ENCODE measurements at places on chromosomes 4 and X. TPM values are rescaled to one million over a fixed set of nuclear protein-coding genes. Genes with fewer than 3 reads are reported as not detected.

The HNRNPD gene
- 20.2 TPM for total RNA-seq

The FOXP3 gene
- total RNA-seq = not detected

The SPANXB1 gene
- not detected for total RNA-seq

The NPNT gene
- total RNA-seq = 1.4 TPM

The ANOS1 gene
- total RNA-seq = 18.1 TPM

The CXorf65 gene
- total RNA-seq = not detected

The GPRIN3 gene
- total RNA-seq = 0.47 TPM

The USP17L12 gene
- total RNA-seq = not detected

The IGFBP7 gene
- 1,624 TPM for total RNA-seq

The TKTL2 gene
- not detected for total RNA-seq

The CPLX1 gene
- total RNA-seq = 0.47 TPM

The TRIM75 gene
- total RNA-seq = not detected

The SERPINA7 gene
- total RNA-seq = not detected

The CXXC4 gene
- total RNA-seq = not detected

The CXCL10 gene
- not detected for total RNA-seq

The SYTL4 gene
- total RNA-seq = 3.1 TPM

The PLAC8 gene
- total RNA-seq = not detected

The RTL9 gene
- 0.51 TPM for total RNA-seq

The ABCB7 gene
- 33.6 TPM for total RNA-seq

The SSX2 gene
- total RNA-seq = not detected

The NLGN3 gene
- 1.6 TPM for total RNA-seq

The GAB1 gene
- total RNA-seq = 20.2 TPM

The KCNE5 gene
- 1.0 TPM for total RNA-seq

The EMCN gene
- total RNA-seq = not detected
